ENCODE measurements at places on chromosomes 2 and 18. TPM values are rescaled to one million over a fixed set of nuclear protein-coding genes. Genes with fewer than 3 reads are reported as not detected.

GRCh38 chr2:48169141-48169592, 262.9 kb upstream of the FBXO11 start:
- no peak for DNase-seq

- DNase-seq = no peak
These were observed 44.1 kb upstream of the HDAC4 start for GRCh38 chr2:239444626-239445577.

DNA sequence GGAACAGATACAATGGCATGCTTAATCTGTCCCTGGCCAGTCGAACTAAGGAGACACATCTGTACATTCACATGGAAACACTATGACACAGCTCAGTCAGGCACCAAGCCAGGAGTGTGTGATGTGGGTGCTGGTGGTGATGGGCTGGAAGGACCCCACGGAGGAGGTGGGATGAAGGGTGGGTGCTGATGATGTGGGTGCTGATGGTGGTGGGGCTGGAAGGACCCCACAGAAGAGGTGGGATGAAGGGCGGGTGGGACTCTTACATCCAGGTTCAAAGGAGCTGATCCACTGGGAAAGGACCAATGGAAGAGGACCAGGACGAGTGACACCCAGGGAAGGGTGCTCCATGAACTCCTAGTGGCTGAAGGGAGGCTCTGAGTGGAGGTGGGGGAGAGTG, 34.8 kb upstream of the ACAA2 start:
- DNase-seq = no peak

- no peak for DNase-seq
These were observed 52.7 kb upstream of the CTLA4 start for GRCh38 chr2:203814661-203815540.

DNA sequence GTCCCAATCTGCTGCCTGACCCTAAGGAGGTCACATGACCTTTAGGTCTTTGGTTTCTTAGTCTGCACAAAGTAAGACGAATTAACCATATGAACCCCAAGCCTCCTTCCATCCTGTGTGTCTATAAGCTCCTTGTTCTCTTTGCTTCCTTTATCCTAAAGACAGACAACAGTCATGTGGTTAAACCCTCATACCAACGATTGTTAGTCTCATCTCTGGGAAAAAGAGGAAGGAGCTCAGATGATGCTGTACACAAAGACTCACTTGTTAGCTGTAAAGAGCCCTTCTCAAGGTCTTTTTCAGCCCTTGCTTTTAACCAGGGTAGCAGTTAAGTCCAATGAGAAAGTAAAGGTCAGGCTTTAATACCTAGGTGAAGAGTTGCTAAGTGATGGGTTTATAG, 443.7 kb downstream of the TNS1 start:
- no peak for DNase-seq

GRCh38 chr2:186883666-186884065, 34.7 kb upstream of the ZSWIM2 start:
- no peak for DNase-seq

DNA sequence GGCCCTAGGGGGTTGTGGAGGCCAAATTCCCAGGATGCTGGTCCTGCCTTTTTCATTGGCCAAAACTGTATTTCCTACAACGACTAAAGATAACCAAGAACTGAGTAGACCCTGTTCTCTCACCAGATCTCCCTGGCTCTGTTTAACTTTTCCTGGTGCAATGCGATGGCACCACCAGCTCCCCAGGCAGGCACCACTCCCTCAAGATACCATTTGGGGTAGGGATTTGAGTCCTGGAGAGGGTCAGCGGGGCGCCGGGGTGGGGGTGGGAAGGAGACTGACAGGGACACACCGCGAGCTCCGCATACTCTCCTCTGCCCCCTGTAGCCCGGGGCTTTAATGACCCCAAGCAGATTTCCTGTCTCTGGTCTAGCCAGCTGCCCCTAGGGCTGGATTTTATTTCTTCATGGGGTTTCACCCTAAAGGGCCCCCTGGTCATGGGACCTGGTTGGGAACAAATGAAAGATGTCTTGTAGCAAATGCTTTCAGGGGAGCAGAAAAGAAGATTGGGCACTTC, 7.3 kb downstream of the SIX2 start:
- DNase-seq = no peak

DNA sequence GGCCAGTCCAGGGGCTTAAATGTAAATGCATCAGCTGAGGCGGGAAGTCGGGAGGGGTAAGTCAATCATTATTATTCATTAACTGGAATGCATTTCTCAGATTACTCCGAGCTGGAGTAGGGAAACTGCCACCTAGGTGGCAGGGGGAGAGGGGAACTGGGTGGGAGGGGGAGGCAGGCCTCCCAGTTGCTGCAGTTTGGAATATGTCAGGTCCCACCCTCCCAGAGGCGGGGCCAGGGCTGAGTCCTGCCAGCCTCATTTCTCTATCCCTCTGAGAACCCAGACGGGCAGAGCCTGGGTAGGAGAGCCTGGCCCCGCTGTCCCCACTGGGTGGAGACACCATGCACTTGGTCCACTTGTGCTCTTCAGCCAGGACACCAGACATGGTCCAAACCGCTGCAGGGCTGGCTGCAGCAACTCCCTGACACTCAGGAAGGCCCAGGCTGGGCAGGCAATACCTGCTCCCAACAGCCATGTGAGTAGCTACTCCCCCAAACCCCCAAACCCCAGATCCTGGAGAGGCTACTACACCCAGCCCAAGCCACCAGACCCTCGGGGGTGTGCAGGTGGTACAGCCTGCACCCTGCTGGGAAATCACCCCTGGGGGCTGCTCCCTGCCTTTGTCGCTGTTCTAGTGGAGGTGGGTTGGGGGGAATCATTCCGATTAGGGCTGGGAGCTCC, at the start of gene GPBAR1:
Gene GPBAR1, plus strand, starts transcription at position 274 of the 681 bp plus-strand sequence. CDS start 1,710 bp downstream, outside the sequence.
- DNase-seq = no peak

DNA sequence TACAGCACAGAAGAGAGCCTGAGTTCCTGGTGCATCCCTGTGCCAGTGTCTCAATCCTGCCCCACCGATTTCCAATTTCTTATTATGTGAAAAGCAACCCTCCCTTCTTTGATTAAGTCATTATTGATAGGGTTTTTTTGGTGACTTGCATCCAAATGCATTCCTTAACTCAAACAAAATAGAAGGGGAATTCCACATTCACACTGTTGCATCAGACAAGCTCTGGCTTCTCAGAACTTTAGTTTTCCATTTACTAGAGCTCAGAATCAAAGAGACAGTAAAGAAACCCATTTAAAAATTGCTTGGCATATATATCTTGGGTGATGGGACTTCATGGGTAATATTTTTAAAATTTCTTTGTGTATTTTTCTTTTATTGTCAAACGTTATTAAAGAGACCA, 13.8 kb upstream of the TMEM200C start:
- peak; percentile 37 for DNase-seq

DNA sequence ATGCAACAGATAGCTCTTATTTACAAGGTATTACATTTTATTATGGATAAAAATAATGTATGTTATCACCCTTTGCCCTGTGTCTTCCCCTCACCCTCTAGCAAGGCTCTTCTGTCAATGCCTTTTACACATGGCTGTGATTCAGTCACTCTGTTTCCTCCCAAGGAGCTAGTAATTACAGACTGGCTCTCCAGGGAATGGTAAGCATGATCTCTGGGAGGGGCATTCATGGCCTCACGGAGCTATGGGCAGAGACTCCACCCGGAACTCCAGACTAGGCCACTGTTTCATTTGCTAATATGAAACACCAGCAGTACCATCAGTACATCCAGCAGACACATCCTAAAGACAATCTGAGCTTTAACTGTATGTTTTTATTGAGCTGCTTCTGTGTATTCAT, 410.9 kb upstream of the CYRIA start:
- DNase-seq = no peak

The THSD7B gene
- total RNA-seq = 0.81 TPM

The SETBP1 gene
- total RNA-seq = 2.4 TPM

The CREG2 gene
- total RNA-seq = not detected

The POTEJ gene
- not detected for total RNA-seq
